ENCODE measurements at places on chromosomes 1 and 21.

- DNase-seq, result no peak
These were observed 33.7 kb downstream of the CDCA8 start for GRCh38 chr1:37725851-37726613.

GRCh38 chr1:34618381-34618780, 136.5 kb upstream of the GJB5 start:
- no peak for DNase-seq

GRCh38 chr1:10149231-10149630, 61.1 kb upstream of the KIF1B start:
- DNase-seq, result no peak

GRCh38 chr1:27956761-27957160, 3.0 kb upstream of the XKR8 start:
- no peak for DNase-seq

- DNase-seq, result no peak
These were observed 278.5 kb downstream of the MATN1 start for GRCh38 chr1:30444850-30445249.

DNA sequence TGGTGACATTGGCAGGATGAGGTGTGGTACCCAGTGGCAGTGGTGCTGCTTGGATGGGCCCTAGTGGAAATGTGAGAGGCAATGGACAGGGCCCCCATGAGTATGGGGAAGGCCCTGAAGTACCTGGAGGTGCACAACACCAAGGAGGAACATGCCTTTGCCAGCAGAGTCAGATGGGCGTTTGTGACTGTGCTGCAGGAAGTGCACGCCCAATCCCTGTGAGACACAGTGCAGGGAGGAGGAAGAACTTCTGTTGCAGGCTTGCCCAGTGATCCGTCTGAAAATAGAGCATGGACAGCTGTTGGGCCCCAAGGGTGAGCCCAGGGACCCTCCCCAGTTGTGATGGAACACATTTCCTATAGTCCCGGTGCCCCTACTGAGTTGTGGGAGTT, 42.7 kb downstream of the GJA5 start:
- no peak for DNase-seq

GRCh38 chr21:17688912-17689874, 76.5 kb upstream of the BTG3 start:
- no peak for DNase-seq

GRCh38 chr1:169933984-169934725, 40.5 kb upstream of the SCYL3 start:
- DNase-seq, result peak; percentile 53

DNA sequence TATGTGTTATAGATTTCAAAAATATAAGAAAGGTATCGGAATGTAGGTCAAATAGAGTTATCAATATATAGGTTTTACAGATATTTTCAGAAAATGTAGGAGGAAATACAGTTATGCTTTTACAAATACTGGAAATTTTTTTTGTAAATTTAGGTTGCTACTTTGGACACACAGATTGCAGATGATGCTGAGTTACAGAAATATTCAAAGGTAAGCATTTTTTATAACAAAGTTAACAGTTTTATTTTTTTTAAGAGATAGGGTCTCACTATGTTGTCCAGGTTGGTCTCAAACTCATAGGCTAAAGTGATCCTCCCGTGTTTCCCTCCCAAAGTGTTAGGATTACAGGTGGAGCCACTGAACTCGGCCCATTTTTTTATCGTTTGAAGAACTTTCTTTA, 66.0 kb downstream of the PATJ start:
- DNase-seq, result no peak

DNA sequence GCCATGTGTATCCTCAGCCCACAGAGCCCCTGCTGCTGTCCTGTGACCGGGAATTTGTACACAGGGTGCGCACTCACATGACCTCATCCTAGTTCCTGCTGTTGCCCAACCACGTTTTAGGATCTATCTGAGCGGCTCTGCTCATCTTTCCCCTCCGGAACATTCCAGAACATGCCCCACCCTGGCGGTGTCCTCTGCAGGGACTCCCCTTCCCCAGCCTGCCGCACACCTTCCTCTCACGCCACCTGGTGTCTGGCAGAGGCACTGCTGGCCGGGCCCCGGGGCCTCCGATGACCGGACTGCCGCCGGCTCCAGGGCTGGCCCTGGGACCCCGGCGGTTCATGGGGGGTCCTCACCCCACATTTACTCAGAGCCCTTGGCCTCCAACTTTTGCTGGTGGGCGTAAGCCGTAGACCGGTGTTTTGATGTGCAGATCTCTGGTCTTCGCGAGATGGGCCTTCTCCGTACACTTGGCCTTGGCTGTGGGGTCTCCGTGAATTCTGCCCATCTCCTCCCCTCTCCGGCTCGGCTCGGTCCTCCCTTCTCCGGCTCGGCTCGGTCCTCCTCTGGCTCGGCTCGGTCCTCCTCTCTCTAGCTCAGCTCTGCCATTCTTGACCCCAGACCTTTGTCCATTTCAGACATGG, 29.5 kb downstream of the ARHGEF16 start:
- peak; percentile 28 for DNase-seq

DNA sequence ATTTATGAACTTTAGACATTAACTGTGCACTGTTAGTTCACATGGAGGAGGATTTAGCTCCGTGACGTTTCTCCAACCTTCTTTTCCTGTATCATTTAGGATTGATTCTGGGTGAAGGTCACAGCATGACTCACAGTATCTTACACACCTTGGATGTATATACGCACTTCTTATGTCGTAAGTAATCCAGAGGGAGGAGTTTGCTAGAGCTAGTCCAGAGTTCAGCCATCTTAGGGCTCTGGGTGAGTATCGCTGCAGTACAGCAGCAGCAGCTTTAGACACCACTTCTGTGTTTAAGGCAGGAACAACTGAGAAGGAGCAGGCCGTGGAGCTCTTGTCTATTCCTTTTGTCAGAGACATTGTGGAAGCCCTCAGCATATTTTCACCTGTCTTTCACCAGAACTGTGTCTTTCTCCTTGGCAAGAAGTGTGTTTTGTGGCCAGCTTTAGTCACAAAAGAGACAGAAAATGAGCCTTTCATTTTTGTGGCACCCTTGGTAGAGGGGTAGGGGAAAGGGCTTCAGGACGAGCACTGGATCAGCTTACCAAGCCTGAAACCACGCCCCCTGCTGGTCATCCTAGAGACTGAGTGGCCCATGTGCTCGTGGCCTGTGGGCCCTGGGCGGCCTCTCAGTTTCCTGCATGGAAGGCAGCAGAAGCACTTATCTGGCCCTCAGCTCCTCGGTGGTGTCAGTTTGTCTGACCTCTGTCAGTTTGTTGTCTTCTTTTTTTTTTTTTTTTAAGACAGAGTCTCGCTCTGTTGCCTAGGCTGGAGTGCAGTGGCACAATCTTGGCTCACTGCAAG, 64.0 kb downstream of the ADARB1 start:
- DNase-seq, result peak; percentile 78

DNA sequence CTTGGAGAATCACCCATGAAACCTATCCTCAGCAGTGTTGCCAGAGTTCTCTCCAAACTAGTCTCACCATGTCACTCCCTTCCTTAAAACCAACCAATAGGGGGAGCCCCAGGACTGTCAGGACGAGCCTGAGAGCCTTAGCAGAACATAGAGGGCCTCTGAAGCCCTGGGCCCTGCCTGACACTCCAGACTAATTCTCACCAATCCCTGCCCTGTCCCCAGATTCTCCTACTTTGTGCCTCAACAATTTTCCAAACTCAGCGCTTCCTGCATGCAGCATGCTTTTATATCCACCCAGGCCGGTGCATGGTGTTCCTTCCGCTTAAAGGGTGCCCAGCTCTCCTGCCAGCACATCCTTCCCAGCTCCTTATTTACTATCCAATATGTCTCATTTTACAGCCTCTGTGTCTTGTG, 42.7 kb downstream of the HSD3B1 start:
- peak; percentile 81 for DNase-seq

DNA sequence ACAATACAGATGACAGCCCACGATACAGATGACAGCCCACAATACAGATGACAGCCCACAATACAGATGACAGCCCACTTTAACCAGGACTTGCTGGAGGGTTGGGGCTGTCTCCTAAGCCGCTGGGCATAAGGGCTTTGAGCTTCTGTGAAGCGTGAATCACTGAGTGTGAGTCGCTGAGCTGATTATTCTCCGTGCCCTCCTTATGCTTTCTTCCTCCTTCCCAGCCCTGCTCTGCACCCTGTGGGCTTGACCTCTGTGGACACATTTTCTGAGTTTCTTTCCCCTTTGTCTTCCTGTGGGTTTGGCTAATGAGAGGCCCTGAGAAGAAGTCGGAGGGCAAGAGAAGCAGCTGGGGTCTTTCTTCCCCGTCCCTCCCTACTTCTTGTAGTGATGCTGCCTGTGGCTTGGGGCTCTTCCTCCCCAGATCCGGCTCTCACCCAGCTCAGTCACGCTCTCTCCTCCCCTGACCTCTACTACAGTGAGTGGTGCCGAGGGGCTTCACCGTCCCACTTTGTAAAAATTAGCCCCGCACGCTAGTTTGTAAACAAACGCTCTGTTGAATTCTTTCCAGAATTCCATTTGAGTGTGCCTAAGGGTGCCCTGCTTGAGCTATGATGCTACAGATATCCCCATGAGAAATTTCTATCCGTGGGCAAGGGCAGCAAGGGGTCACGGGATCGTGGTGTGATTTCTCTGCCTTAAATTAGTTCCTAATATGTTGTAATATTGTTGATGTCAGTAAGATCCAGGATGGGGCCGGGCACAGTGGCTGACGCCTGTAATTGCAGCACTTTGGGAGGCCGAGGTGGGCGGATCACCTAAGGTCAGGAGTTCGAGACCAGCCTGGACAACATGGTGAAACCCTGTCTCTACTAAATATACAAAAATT, 46.4 kb upstream of the SOD1 start:
- peak; percentile 7 for DNase-seq

DNA sequence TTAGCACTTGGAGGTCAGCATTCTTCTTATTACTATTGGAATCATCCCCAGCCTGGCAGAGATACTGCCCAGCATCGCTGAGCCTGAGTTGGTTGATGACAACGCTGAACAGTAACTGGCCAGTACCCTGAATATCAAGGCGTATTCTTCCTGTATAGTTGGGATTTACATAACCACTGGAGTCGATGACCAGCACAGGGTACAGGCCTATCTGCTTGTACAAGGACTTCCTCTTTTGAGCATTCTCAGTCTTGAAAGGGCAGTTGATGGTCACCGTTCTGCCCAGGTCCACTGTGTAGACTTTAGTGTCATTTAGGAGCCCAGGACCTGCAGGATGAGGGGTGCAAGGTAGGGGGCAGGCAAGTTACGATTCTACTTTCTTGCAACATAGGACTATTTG, 8.8 kb downstream of the PIGR start:
- no peak for DNase-seq

- DNase-seq, result peak; percentile 87
These were observed 46.9 kb downstream of the DOP1B start for GRCh38 chr21:36203603-36203889.

DNA sequence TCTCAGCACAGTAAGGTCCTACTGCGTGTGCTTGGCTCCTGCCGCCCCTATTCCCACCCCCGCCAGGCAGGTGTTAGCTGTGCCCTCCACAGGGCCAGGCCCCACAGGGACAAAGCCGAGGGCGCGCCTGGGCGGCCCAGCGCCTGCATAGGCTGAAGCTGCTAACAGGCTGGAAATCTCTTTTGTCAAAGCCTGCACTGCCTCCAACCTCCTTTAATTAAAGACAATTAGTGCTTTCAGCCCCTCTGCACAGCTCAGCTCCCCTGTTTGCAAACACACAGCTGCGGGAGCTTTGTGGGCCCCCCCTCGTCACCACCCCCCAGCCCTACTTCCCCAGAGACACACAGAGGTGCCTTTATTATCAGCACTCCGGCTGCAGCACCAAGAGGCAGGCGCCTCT, 95.9 kb downstream of the EPHB2 start:
- no peak for DNase-seq

DNA sequence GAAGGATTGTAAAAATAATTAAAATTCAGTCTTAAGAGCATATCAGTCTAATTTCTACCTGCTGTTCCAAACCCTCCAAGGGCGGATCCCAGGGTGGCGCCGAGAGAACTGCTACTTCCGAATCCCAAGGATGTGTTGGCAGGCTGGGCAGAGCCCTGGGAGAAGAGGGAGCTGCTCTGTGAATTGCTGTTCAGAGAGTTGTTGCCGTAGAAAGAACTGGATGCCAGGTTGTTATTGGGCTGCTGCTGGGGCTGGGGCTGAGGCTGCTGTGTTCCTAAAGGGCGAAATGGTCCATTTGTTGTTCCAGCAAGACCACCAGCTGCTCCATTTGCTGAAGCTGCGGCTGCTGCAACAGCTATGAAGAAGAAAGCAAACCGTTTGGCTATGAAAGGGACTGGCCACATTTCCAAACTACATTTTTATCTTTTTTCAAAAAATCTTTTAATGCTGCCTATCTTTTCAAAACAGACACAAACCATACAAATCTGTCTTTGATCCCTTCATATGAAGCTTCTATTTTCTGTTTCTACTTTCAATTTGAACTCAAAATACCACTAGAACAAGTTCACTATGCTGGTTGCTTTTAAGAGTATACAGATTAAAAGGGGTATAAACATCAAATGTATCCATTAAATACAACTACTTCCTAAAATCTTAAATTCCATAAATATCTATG, 57.5 kb upstream of the SDC3 start:
- no peak for DNase-seq

DNA sequence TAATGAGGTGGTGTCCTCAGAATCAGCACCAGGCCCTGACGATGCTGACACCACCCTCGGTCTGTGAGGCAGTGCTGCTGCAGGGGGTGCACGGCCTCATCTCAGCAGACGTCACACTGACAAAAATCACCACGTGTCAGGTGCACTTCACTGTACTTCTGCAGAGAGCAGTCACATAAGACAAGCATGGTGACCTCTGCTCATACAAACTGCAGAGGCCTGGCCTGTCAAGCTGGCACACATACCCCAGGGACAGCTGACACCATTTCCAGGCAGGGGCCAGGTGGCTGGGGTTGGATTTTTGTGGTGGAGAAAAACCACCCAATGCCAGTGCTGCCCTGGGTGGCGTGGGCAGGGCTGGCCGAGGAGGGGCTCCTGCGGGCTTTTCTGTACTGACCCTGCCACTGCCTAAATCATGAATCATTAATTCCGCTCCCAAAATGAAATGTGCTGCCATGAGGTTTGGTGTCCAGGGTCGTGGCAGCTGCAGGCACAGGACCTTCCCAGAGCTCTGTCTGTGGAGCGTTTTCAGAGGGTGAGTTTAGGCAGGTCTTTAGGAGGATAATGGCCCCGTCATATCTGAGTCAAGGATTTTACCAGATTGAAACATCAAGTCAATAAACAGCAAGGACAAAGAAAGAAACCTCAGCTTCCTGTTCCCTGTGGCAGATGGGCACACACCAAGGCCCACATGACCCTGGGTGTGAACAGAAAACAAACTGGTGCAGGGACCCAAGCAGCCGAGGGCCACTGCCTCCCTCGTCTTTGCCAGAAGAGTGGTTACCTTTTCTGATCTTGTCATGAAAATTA, 33.4 kb upstream of the GPR153 start:
- no peak for DNase-seq

Data from cardiac fibroblast (primary cell).